GM12878 (cell line): ENCODE measurements at places on chromosomes 4 and X.

GRCh38 chr4:2795893-2796848 is 3.3 kb downstream of the SH3BP2 start:
- no peak for DNase-seq

- no peak for DNase-seq
Observed at GRCh38 chr4:134308910-134309309, 107.3 kb upstream of the PABPC4L start.

- no peak for DNase-seq
Observed at GRCh38 chr4:98110214-98110613, 33.1 kb downstream of the STPG2 start.

DNA sequence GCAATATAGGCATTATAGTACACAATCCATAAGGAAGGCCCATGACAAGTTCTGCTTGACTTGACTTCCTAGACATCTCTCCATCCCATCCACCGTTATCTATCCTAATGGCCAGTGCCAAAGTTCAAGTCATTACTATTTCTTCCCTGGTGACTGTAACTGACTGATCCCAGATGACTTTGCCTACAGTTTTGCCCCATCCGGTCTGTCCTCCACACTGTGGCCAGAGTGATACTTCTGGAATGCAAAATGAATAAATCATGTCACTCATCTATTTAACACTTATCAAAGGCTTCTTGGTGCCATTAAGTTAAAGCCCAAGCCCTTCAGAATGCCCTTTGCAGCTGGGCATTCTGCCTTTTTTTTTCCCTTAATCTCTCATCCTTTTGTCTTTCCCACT is 130.8 kb downstream of the PPARGC1A start:
- DNase-seq, result no peak

GRCh38 chr4:181138116-181138515 is 1105.1 kb upstream of the TENM3 start:
- DNase-seq, result no peak

DNA sequence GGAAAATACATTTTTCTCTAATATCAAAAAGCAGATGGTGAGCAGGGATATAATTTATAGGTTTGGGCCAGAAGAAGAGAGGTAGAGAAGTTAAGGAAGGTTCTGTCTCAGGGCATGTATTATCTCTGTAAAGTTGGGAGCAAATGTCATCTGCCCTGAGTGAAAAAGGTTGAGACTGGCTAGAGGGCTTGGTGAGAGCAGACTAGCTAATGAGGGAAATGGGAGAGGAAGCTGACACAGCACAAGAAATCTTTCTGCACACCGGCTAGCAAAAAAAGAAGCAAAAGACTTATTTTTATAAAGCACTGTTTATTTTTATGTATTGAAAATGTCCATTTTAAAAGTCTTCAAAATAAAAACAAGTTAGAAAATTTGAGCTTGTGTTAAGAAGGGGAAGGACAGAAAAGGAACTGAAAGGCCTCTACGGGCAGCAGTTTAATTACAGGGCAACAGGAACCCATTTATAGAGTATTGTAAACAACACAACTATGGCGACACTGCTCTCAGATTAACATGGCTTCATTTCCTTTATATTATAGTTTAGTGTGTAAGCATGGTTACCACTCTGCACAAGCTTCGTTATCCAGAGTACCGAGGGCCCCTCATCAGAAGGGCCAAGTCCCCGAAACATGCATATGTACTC is 17.4 kb downstream of the CD40LG start:
- no peak for DNase-seq

DNA sequence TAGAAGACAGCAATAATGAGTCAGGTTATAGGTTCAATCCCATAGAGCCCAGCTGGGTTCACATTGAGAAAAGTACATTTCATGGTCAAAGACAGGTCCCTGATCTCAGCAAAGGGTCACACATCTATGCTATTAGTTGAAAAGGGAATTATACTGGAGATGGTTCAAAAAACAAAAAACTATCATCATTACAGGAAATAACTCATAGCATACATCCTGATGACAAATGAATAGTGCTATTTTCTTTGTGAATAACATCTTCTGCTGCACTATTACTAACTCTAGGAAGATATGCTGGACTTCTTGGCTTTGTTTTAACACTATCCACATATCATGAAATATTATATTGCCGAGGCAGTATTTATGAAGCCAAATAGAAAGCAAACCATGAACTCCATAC is 202.5 kb upstream of the MAB21L2 start:
- DNase-seq, result no peak

- no peak for DNase-seq
Observed at GRCh38 chr4:102213031-102213430, 132.3 kb downstream of the SLC39A8 start.

DNA sequence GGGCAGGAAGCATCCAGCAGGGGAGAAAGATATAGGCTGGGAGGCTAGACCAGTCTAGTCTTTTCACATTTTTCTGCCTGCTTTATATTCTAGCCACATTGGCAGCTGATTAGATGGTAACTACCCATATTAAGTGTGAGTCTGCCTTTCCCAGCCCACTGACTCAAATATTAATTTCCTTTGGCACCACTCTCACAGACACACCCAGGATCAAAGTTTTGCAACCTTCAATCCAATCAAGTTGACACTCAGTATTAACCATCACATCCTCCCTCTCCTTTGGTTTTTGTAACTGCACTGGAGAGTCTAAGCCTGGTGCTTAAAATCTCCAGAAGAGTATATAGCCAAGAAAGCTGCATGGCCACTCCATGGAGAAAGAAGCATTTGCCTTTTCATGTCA is 560.4 kb downstream of the GRXCR1 start:
- DNase-seq, result no peak

DNA sequence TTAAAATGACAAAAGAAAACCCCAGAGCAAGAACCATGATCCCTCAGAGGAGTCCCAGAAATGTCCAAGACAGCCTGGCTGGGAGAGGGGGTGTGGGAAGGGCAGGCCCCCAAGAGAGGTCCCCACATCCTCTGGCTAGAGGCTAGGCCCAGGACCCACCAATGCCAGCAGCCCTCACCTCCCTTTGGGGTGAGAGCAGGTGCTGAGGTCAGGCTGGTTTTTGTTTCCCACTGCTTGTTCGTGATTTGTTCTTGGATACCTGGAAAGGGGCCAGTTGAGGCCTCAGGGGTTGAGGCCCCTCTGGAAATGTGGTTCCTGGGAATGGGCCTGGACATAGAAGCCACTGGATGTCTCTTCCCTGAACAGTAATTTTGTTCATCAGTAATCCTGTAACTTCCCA is 2.3 kb upstream of the GRSF1 start:
- no peak for DNase-seq

DNA sequence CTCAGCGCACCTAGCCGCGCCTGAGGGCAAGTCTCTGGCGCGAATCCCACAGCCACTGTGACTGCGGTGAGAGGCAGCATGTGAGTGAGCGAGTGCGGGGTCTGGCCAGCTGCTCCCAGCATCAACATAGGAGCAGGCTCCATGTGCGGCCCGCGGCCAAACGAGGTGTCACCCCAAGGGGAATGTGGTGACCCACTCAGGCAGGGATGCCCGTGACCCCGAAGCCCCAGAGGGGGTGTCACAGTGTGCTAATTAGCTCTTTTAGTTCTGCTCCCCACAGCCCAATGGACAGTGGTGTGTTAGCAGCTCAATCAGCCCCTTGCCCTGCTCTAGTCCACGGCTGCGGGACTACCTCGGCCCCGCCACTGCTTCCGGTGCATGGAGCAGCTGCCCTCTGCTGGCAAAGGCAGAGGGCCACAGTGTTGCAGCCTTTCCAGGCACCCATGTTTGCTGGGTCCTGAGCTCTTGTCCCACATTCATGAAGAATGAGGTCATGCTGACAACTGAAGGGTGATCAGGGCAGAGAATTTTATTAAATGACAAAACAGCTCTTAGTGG is 61.4 kb downstream of the AGA start:
- DNase-seq, result no peak

DNA sequence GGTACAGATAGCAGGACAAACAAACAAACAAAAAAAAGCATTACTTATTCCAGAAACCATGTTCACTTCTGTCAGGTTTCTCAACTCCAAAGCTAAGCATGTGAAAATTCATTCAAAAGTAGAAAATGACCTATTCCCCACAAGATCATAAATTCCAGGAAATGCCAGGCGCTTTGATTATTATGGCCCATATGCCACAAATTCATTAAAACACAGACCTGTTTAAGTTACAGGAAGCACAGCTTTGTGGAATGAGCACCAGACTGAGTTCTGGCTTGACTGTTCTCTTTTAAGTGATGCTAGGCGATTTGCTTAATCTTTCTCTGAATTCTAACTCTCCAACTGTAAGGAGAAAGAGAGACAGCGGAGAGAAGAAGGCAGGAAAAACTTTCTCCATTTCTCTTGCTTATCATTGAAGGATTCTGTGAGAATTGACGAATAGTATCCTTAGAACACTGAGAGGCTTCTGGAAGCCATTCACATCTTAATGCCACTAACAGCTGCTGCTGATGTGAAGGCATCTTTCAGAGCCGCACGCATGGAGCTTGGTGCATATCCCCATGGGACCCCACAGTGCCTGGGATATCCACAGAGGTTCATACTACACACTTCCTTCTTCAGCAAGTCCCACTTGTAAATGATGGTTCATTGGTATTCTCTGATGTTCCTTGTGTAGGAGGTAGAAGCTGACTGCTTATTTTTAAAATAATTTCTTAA is 138.0 kb downstream of the ZNF674 start:
- no peak for DNase-seq

- no peak for DNase-seq
Observed at GRCh38 chrX:149867488-149867887, 13.5 kb upstream of the MAGEA8 start.

- peak; percentile 25 for DNase-seq
Observed at GRCh38 chr4:121139533-121140222, 24.4 kb downstream of the TNIP3 start.

GRCh38 chr4:609400-610050 is 15.8 kb upstream of the PDE6B start:
- DNase-seq, result no peak

DNA sequence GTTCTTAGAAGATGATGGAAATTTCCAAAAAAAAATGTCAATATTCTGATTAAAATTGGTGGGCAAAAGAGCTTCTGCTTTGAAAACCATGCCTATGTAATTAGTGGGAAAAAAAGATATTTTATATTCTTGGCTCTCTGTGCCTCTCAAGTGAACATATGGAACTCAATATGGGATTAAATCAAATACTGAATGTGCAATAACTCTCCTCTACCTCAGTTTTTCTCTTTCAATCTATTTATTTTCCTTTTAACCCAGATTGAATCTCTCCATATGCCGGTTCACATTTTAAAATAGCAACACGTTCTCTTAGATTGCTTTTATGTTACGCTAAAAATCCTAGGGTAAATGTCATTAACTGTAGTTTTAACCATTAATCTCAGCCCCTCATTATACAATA is 224.2 kb upstream of the PABPC4L start:
- no peak for DNase-seq
